ENCODE measurements at places on chromosomes 3 and 15. TPM values are rescaled to one million over a fixed set of nuclear protein-coding genes. Genes with fewer than 3 reads are reported as not detected.
A peak's percentile ranks its signal among the peaks of the same experiment; 100 is the strongest.

The KBTBD13 gene
- not detected for total RNA-seq

DNA sequence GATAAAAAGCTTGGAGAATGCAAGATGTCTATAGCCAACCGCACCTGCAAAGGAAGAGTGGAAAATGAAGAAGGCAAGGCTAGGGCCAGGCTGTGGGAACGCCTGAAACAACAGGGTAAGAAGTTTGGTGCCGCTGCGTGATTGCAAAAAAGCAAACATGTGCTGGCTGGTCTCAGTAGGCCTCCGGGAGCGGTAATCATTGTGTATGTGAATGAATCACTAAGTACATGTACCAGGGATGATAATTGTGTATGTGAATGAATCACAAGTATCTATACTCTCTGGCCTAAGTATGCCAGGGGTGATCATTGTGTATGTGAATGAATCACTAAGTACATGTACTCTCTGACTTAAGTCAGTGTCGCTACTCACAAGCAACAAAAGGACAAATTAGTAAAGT, 40.3 kb upstream of the PARL start:
- DNase-seq = no peak

The ZNF660 gene
- 5.6 TPM for total RNA-seq

The ZPLD1 gene
- total RNA-seq = 14.2 TPM

The SLC6A11 gene
- total RNA-seq = 0.12 TPM

The ALDH1A3 gene
- 2.1 TPM for total RNA-seq

GRCh38 chr15:70121624-70122302, 24.0 kb upstream of the TLE3 start:
- DNase-seq = peak; percentile 53

DNA sequence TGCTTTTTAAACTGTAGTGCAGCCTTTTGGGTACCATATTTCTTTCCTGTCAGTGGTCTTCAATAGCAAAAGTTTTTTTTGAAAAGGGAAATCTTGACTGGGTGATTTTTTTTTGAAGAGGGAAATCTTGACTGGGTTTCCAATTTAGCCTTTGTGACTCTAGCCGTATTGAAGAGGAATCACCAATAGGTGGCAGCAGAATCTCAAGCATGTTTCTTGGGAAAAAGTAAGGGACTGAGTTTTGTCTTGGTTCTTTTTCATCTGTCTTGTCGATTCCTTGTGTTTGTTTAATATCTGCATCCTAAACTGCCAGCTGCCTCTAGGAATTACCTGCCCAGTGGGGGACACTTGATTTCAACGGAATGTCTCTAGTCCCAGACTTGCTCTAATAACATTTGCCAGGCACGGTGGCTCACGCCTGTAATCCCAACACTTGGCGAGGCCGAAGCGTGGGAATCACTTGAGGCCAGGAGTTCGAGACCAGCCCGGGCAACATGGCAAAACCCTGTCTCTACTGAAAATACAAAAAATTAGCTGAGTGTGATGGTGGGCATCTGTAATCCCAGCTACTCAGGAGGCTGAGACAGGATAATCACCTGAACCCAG, 89.2 kb downstream of the RBPMS2 start:
- DNase-seq = no peak
